ENCODE measurements at places on chromosomes 2 and 18.

DNA sequence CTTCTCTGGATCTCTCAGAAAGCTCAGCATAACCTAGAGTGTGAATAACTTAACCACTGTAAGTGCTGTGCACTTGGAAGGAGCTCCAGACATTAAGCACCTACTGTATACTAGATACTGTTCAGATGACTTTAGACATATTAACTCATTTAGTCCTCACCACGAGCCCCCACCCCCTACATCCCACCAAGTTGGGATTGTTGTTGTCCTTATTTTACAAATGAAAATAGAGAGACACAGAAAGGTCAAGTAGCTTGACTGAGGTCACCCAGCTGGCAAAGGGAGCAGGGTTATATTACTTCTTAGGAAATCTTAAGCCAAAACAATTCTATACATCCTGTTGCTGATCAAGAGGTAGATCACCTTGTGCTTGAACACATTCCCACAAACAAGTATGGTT, 234.2 kb upstream of the SMAD2 start:
- no peak for DNase-seq

GRCh38 chr2:136104977-136105376, 13.0 kb downstream of the CXCR4 start:
- DNase-seq: no peak

GRCh38 chr2:55102056-55102812, 52.0 kb upstream of the RTN4 start:
- DNase-seq: no peak

- DNase-seq: no peak
Observed at GRCh38 chr2:135925571-135925970, 49.3 kb upstream of the MCM6 start.

DNA sequence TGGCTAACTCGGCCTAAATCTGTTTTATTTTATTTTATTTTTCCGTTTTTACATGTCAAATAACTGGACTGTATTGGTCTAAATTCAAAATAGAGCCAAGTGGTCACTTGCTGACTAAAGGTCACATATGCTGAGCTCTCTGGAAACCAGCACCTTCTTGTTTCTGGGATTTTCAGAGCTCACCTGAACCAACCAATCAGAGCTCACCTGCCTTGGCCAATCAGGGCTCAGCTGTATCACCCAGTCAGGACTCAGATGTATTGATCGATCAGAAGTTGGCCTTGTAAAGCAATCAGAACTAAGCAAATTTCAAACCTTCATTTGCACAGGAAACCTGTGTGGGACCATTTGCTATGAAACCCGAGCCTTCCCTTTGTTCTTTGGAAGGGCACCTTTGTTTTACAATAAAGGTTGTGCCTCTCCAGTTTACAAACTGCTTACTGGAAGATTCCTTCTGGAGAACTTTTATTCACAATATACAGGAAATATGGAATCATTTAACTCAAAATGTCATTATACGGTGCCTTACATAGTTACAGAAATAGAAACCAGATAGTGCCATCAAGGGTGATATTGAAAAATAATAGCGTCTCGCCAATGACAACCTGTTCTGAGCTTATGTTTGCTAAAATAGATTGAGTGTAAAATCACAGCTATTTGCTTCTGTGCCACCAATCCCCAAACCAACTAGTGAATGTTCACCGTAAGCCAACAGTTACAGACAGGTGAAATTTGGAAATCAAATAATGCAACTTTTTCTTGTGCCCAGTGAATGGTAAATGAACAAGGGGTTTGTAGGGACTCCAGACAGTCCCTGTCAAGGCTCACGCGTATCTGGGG, 17.3 kb upstream of the PSD4 start:
- DNase-seq: no peak

All from D341Med (cell line).